MG63 (cell line): ENCODE measurements at places on chromosomes 3 and 15. TPM values are rescaled to one million over a fixed set of nuclear protein-coding genes. Genes with fewer than 3 reads are reported as not detected.

DNA sequence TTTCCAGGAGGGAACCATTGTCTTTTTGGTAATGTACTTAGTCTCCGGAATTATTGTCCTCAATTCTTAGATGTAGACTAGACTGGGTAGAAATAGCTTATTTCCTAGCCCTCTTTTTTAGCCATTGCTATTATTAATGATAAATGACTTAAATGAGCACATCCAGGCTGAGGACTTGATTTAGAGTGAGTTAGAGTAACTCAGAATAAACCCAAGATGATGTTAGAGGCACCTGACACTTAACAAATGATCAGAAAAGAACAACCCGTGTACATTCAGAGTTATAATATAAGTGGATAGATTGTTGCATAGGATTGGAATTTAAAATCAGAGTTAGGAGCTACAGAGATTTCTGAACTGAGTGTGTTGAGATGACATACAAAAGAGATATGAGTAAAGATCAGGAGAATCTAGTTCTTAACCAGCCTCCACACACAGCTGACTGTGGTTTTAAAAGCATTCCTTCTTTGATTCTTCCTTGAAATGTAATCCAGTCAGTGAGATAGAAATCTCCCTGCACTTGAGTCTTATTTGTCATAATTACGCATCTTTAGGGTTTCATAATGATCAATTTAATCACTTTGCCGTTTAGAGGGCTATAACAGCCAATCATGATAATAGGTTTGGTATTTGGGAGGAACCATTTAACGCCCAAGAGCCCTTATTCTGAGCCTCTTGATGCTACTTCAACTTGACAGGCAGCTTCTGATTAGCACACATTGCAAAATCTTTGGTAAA, 366.5 kb downstream of the GAP43 start:
- DNase-seq, result no peak

- peak; percentile 90 for DNase-seq
These were observed 112.1 kb downstream of the CMSS1 start for GRCh38 chr3:99929745-99930139.

Gene UCN2
- total RNA-seq, result 1.1 TPM in 1 of 2 replicates, not detected in the other

Gene CSTA
- total RNA-seq, result 1.7 TPM in 1 of 2 replicates, not detected in the other
